ENCODE measurements at places on chromosomes 7 and 10. TPM values are rescaled to one million over a fixed set of nuclear protein-coding genes. Genes with fewer than 3 reads are reported as not detected.

CCL24 gene
- total RNA-seq, result not detected

AKR1D1 gene
- not detected for total RNA-seq

ITGA8 gene
- total RNA-seq, result not detected

IKZF5 gene
- total RNA-seq, result 4.5 TPM

PDE1C gene
- total RNA-seq, result 3.7 TPM

WIPF3 gene
- 0.57 TPM for total RNA-seq

HYAL4 gene
- not detected for total RNA-seq

ASAH2 gene
- 3.2 TPM for total RNA-seq

PON1 gene
- total RNA-seq, result 0.66 TPM

All from A549 treated with RU486 at 1 μM for 4 hours (cell line).